ENCODE measurements at places on chromosomes 12 and 14.

- no peak for DNase-seq
Measured at GRCh38 chr12:87217491-87217890, 811.7 kb downstream of the C12orf50 start.

DNA sequence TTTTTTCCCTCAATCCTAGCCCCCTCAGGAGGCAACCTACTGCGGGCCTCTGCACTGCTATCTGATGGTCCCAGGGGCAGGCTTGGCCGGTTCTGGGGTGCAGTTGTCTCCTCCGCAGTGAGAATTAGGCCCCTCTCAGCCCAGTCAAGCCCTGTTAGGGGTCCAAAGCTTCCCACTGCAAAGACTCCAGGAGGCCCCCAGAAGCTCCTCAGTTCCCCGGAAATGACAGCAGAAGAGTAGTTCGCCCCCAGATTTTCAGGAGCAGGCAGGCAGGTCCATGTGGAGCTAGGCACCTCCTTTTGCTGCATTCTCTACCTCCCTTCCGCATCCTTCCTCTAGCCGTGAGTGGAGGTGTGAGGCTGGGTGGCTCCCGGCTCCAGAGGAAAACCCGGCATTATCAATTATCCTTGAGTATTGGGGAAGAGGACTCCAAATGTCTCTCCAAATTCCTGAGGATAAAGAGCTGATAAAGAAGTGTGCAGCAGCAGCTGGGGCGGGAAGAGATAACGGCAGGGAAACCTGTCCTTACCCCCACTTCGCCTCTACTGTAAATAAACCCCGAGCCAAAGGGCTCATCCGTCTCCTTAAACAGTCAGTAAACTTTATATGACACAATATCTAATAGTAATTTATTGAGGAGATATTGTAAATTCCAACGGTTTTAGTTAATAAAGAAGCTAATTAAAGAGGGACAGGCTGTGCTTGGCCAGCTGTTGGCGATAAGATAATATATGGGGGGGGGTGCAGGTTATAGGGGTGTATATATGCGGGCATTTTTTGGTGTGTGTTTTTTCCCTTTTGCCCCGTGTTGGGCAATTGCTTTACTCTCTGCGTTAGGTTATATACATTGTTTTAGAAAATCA lies 641 bp upstream of the HOXC12 start:
- no peak for DNase-seq

GRCh38 chr12:111757361-111758119 lies 9.2 kb upstream of the ALDH2 start:
- DNase-seq: no peak

DNA sequence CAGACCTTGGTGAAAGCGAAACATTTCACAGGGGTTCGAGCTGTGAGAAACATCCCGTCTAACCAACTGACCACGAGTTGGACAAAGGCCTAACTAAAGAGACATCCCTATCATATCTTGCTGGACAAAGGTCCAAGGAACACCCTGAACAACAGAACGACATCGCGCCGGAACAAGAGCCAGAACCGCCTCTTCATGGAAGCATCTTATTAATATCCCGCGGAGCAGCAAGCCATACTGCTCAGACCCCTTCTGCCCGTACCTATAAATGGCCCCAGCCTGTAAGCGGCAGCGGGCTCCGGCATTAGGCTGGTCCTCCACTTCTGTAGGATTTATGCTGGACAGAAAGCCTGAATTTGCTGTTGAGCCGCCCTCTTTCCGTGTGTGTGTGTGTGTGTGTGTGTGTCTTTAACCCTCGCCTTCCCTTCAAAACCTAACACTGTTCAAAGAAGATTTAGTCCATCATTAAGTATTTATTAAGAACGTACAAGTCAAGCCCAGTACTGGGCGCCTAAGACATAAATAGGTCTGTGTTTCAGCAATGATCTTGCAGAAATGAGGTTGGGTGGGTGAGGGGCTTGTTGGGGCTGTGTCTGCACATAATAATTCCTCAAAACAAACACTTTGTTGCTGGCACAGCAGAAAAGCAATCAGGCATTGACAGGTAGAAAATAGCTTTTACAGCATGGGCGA lies 1.9 kb downstream of the SLC6A15 start:
- no peak for DNase-seq

GRCh38 chr14:51727526-51727925 lies 75.8 kb downstream of the FRMD6 start:
- DNase-seq: no peak

DNA sequence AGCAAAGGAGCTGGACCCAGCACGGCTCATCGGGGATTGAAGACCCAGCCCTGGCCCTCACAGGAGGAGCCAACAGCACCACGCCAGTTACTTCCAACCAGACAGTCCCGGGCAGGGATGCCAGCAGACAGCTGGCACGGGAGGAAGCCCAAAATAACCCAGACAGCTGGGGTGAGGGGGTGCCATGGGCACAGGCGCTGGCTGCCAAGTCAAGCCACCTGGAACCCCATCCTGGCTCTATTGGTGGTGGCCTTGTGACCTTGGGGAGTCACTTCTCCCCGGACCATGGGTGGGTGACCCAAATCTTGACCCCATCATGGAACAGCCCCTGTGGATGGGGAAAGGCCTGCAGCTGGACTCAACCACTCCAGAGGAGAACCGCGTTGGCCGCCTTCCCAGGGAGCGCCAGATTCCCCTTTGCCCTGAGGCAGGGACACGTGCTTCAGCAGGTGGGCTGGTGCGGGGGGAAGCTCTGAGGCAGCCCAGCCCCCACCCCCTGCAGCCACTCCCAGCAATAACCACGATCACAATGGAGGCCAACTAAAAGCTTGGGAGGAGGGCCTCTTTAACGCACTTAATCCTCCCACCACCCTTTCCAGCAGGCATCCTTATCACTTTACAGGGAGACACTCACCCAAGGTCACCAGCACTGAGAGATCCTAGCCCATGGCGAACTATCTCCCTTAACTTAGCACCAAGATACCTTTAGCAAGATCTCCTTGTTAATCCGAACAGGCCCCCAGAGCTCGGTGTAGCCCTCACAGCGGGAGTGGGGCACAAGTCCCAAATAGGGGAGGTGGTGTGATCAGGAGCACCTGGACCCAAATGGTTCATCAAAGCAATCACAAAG lies 4.7 kb upstream of the RHOF start:
- DNase-seq: no peak

- no peak for DNase-seq
Measured at GRCh38 chr12:121806546-121807423, 3.0 kb downstream of the SETD1B start.

DNA sequence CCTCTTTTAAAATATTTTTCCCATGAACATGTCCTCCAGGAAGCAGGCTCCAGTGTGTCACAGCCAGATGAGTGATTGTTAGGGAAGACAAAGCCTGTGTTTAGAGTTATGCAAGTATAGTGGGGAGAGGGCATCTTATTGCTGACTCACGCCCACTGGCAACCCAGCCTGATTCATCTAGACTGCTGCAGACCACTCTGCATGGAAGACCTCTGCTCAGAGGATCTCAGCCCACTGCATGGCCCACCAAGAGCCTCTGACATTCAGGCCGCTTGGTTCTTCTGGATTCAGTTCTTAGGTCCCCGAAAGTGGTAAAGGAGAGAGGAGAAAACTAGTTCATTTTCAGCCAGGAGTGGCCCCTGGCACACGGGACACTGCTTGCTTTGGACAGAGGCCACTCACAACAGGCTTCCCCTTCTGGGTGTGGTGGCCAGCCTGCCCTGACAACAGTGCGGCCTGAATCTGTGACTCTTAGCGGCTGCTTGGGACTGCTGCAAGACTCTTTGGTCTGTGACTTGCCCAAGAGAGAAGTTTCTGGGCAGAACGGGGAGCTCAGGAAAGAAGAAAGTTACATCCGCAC lies 266.3 kb downstream of the ZFP36L1 start:
- no peak for DNase-seq

DNA sequence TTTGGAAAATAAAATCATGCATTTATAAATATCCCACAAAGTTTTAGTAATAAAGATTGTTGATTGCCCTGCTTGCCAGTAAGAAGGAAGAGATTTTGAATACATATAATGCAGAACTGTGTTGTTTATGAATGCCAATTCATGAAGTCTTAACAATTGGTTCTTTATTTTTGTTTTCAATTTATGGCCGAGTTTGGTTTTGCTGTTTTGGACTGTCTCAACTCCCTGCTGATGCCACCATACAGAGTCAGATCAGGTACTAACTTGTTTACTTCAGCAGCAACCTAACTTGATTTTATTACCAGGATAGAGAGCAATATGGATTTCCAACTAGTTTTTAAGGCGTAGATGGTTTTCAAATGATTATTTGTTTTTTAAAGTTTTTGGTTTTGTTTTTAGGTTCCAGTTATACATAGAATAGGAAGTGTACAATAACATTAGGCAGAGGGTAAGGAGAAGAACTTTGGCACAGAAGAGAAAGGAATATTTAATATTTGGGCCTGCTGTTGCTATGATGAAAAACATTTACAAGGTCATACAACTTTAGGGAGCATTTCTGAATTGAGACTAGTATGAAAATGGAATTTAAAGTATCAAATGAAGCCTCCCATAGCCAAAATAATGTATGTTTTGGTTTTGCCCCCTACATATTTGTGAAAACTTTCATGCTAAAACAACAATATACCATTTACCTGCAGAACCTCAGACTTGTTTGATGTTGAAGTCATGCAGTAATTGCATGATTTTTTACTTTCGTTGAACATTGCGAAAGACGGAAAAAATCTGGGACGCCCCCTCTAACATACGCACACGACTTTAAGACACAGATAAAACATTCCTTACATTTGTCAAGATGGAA lies 904 bp upstream of the FAM177A1 start:
- DNase-seq: no peak

GRCh38 chr12:70317781-70318180 lies 48.3 kb upstream of the KCNMB4 start:
- DNase-seq: no peak

DNA sequence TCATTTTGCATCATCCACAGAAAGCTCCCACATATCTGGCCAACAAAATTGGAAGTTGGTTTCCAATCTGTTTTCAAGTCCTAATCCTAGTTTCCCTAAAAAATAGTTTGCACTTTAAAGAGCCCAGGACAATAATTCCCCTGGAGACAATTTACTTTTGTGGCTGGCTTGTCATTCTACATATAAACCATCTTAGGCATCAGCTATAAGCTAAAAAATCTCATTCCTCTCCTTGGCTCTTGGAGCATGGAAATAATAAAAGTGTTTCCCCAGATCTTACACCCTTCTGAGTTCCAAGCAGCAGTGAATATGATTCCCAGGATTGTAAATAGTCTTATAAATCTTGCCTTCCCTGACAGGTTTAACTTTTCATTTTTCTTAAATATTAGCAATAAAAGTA lies 89.1 kb upstream of the NUDT4 start:
- DNase-seq: no peak

DNA sequence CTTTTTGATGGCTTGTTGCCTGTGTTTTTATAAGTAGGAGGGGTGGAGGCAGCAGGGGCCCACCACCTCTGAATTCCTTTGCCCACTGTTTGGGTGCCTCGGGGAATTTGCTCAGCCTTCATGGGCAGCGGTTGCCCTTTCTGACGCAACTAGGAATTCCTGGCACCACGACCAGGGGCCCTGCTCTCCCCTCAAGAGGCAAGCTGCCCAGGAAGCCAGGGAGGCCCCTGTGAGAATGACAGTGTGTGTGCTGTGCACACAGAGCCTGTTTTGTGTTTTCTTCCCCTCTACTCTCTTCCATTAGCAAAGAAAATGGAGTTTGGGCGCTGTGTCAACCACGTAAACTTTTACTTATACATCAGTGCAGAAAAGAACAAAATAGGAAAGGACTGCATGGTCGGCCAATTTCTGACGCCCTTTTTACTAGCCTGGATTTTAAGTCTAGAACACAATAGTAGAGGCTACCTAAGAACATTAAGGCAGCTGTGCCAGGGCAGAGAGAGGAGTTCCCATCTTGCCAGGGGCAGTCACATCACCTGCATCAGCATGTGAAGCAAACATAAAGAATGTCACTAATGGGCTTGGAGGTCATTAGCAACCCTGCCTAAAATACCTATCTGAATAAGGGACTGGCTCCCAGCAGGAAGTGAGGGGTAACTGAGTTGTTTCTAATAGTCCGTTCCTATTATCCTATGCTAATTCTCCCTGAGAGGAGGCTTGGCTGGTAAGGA lies 17.9 kb upstream of the PTGR2 start:
- DNase-seq: no peak

GRCh38 chr12:45774508-45775162 lies 45.1 kb downstream of the ARID2 start:
- DNase-seq: no peak

DNA sequence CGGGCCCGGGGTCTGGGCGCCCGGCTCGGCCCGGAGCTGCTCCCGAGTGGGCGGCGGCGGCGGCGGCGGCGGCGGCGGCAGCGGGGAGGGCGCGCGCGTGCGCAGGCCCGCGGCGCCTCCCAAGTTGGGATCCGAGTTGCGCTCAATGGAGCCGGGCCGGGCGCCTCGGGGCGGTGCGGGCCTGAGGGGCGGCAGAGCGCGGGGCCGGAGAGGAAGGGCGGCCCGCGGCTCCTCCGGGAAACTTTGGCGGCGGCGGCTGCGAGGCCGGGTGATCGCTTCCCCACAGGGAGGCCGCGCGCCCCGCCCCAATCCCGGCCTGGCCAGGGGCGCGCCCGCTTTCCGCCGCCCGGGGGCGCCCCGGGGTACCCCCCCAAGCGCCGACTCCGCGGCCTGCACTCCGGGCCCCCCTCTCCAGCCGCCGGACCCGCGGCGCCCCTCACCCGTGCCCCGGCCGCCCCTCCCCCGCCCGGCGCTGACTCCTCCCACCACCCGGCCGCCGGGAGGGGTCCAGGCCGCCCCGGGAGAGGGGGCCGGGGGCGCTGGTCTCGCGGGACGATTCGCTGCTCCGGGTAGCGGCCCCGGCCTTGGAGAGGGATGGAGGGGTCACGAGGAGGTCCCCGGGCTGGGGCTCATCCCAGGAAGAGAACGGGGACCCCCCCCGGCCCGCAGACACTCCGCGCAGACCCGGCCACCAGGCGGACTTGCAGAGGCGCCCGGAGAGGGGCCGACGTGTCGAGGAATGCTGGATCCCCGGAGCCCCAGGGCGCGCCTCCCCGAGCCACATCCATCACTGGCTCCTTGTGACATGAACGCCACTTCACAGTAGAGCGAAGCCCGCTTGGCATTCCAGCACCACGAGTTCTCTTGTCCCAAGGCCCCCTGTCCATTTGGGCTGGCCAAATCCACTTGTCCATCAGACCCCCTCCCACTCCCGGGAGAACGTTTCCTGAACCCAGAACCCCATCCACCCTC lies at the start of gene RILPL1:
Gene RILPL1 (minus strand): TSS at position 48 of the 972 bp plus-strand sequence. CDS start 237 bp downstream, outside the sequence.
- DNase-seq: peak; percentile 29

DNA sequence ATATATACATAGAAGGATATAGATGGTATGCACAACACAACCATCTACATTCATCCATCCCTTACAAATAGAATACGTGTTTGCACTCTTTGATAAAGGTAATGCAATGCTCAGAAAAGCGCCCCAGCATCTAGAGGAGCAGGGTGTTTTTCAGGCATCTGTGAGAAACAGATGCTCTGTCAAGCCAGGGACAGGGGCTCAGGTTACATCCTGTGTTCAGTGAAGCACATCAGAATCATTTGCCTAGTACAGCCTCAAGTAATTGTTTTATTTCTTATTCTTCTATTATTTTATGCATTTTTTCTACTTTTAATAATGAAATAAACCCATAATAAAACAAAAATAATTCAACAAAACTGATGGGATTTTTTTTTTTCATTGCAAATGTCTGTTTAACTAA lies 50.5 kb upstream of the HIF1A start:
- DNase-seq: no peak
